ENCODE measurements at places on chromosomes 2 and 18. TPM values are rescaled to one million over a fixed set of nuclear protein-coding genes. Genes with fewer than 3 reads are reported as not detected.

The TMEM163 gene
- total RNA-seq = not detected

The CTLA4 gene
- not detected for total RNA-seq

The GPC1 gene
- 103 TPM for total RNA-seq

The GNLY gene
- total RNA-seq = not detected

The FOXI3 gene
- not detected for total RNA-seq

The TEX44 gene
- not detected for total RNA-seq

The RGPD3 gene
- 0.26 TPM for total RNA-seq

The EGR4 gene
- not detected for total RNA-seq

The MRPL30 gene
- total RNA-seq = 21.5 TPM

The ACTG2 gene
- total RNA-seq = not detected

The FKBP7 gene
- 1.3 TPM for total RNA-seq

The HOXD13 gene
- total RNA-seq = not detected

The UCN gene
- 0.51 TPM for total RNA-seq

The UGT1A3 gene
- not detected for total RNA-seq

The M1AP gene
- total RNA-seq = 1.0 TPM

The SLC38A11 gene
- total RNA-seq = not detected

The ADRA2B gene
- total RNA-seq = not detected

The FBLN7 gene
- total RNA-seq = under 0.01 TPM

The NT5DC4 gene
- not detected for total RNA-seq

The ATF2 gene
- 32.1 TPM for total RNA-seq

All from bronchial epithelial cell (primary cell).